ENCODE measurements at places on chromosomes 7 and 10. TPM values are rescaled to one million over a fixed set of nuclear protein-coding genes. Genes with fewer than 3 reads are reported as not detected.

Gene ASCC1
- 29.2 TPM for total RNA-seq

Gene OTUD1
- 25.9 TPM for total RNA-seq

Gene KLLN
- 0.70 TPM for total RNA-seq

Gene SUGCT
- total RNA-seq, result 0.15 TPM

Gene TRIM74
- 2.6 TPM for total RNA-seq

Gene NUDT13
- 1.2 TPM for total RNA-seq

Gene MEST
- 1.4 TPM for total RNA-seq

Gene PODXL
- 1.5 TPM for total RNA-seq

Gene UNCX
- not detected for total RNA-seq

Gene IGF2BP3
- total RNA-seq, result 0.50 TPM

Gene TMEM236
- total RNA-seq, result 0.05 TPM

Gene MTERF1
- total RNA-seq, result 18.0 TPM

Gene NUTM2E
- total RNA-seq, result 0.20 TPM

Gene UCMA
- total RNA-seq, result not detected

Gene AKR1C1
- total RNA-seq, result 0.91 TPM

Gene STARD3NL
- 15.9 TPM for total RNA-seq

Gene KIAA1217
- total RNA-seq, result 0.05 TPM

Gene GCK
- total RNA-seq, result not detected

Gene BICC1
- total RNA-seq, result not detected

Gene PIP4K2A
- 127 TPM for total RNA-seq

Gene NKX1-2
- not detected for total RNA-seq

Gene ITPRID1
- total RNA-seq, result not detected

Gene PLEKHS1
- total RNA-seq, result not detected

Data from activated naive CD4-positive, alpha-beta T cell treated with anti-CD3 and anti-CD28 coated beads, Interleukin-2, amount 10 ng/mL, durations not matched to agents 5 hours and 36 hours (primary cell).